ENCODE measurements at places on chromosomes 5 and 9.

- DNase-seq = no peak
Measured at GRCh38 chr9:117114768-117115167, 300.1 kb downstream of the ASTN2 start.

DNA sequence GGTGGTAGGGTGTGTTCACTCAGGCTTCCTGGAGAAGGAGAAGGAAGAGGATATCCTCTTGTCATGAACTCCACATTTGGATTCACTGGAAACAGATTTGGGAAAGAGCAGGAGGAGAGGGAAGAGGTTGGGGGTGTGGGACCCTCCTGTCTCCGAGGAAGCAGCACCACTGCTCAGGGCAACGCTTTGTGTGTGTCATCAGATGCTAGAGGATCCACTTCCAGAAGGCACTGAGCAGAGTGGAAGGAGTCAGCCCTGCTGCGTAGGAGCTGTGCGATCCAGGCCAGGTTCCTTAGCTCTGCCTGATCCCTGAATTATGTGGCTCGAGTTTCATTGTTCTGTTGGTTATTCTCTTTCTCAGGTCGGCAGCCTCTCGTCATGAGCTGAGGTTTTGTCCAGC lies 37.3 kb upstream of the TJP2 start:
- no peak for DNase-seq

DNA sequence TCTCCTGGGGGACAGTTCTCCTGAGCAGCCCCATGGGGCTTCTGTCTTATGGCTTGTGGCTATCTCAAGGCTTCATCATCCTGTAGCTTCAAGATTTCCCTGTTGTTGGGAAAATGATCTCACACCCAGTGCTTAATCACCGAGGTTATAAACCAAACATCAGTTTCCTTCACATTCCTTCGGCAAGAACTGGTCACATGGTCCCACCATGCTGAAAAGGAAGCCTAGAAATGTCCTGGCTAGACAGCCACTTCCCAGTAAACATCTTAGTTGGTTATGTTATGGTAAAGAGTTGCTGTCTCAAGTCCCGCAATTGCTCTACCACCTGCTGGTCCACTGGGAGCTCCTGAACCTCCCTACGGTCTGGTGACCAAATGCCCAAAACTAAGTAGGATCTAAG lies 66.0 kb downstream of the RAB3C start:
- no peak for DNase-seq

- no peak for DNase-seq
Measured at GRCh38 chr5:54990841-54991258, 5.5 kb upstream of the ESM1 start.

DNA sequence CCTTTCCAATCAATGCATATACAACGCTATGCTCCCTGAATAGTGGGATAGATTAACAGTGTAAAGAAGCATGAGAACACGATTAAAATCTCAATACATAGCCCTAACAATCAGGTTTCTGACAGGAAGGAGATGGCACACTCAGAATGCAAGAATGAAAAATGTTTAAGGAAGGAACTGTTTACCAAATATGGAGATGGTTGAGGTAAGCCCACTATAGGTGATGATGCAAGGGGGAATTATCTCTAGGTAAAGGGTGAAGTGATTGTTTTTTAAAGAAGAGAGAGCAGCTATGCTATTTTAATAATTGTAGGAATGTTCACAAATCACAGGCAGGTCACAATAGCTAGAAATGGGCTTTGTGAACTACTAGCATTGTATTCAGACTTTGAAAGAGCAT lies 302.4 kb downstream of the CHSY3 start:
- no peak for DNase-seq

DNA sequence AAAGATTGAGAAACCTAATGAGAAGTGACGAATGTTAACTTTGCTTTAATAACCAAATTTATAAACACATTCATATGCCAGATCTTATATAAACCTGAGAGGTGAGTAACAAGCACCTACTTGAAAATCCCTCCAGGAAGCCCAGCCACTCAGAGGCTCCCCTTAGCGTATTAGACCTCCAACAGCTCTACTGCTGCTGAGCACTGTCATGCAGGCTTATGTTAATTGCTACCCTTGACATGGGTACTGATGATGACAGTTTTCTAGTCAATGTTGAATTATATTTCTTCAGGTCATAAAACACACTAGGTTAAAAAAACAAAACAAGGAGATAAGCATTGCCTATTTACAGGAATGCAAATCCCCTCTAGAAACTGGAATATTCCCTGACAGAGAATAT lies 161.2 kb downstream of the MPDZ start:
- no peak for DNase-seq

DNA sequence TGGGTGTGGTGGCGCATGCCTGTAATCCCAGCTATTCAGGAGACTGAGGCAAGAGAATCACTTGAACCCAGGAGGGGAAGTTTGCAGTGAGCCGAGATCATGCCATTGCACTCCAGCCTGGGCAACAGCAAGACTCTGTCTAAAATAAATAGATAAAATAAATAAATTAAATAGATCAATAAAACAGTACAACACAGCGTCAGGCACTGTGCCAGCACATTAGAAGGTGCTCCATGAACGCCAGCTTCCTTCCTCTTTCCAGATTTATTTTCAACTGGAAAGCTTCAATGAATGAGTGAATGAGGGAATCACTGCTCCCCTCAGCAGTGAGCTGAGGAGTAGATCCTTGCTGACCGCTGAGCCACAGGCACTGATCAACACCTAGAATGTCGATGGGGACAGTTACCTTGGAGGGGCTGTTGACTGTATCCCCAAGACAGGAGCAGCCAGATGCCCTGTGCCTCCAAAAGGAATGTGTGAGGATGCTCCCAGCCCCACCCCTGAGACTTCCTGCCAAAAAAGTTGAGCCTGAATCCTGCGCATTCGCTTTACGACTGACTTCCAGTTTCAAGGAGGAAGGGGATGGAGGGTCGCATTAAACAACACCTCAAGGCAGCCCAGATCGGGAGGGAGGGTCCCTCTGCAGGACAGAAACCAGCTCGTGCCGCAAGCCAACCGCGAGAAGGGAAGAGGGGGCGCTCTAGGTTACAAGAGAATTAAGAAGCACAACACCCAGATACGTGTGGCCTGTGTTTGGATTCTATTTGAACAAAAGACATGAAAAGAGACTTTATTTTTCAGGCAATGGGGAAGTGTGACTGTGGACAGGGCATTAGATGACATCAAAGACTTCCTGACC lies 54.0 kb upstream of the CNOT6 start:
- no peak for DNase-seq
